ENCODE measurements at places on chromosomes 1 and 21.

- DNase-seq, result peak; percentile 20
These were observed 22.2 kb upstream of the PTPN14 start for GRCh38 chr1:214573386-214574318.

GRCh38 chr1:71509051-71509595, 428.3 kb upstream of the ZRANB2 start:
- no peak for DNase-seq

DNA sequence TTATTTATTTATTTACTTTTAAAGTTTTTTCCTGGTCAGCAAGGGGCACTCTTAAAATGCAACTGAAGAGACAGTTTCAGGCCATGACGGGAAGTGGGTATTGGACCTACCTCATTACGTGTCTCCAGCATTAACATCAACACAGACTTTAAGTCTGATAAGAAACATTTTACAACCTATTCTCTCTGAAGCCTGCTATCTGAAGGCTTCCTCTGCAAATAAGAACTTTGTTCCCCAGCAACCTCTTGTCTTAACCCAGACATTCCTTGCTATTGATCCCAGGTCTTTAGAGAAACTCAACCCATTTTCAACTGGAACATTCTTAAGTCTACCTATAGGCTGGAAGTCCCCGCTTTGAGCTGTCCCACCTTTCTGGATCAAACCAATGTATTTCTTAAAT, 258.3 kb upstream of the TMPRSS15 start:
- no peak for DNase-seq

GRCh38 chr1:53419034-53419433, 40.2 kb upstream of the DMRTB1 start:
- DNase-seq, result no peak

DNA sequence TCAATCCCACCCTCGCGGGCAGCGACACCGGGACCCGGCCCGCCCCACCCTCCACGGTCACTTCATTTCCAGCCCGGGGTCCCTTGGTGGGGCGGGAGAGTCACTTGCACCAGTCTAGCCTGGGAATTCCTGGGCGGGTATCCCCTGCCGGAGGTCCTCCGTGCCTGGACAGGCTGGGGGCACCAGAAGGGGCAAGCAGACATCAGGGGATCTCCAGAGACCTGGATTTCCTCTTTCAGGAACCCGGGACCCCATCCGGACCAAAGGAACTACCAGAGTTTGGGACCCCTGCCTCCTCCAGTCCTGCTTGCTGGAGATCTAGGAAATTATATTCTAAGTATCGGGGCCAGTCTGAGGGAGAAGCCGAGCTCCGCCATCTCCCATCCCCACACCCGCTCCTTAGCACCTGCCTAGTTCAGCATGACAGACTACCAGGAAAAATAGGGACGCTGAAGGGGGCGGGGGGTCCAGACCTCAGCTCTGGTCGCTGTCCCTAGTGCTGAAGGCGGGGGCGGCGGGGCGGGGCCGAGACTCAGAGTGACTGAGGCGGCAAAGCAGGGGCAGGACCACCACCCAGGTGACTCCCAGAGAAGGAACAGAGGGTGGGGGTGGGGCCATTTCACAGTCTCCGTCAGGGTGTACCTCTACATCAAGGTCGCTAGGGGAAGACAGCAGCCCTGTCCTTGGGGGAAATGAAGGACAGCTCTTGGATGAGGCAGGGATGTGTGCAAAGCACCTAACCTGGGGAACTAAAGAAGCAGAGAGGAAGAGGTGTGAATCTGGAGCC, 832 bp downstream of the HCN3 start:
- peak; percentile 47 for DNase-seq

DNA sequence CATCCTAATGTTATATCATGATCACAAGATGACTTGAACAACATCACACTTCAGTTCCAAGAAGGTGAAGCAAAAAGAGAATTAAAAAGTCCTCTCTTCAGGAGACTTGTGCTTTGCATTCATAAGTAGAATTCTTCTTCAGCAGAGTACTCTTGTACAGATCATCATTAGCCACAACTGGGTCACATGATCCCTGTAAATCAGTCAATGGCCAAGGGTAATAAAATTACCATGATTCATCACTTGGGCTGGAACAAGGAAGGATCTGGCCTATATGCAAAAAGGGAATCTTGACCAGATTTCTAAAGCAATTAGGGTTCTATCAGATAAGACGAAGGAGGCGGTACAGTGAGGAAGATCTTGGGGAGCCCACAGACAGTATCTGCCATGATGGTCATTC, 458.0 kb upstream of the DEPDC1 start:
- DNase-seq, result no peak

DNA sequence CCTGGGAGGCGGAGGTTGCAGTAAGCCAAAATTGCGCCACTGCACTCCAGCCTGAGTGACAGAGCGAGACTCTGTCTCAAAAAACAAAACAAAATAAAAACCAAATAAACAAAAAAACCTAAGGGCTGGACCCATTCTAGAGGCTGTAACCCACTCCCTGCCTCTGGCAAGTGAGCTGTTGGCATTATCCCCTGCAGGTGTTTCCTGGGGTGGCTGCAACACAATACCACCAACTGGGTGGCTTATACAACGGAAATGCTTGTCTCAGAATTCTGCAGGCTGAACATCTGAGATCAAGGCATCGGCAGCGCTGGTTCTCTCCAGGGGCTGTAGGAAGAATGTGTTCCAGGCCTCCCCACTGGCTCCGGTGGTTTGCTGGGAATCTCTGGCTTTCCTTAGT, 15.2 kb downstream of the LRRC38 start:
- no peak for DNase-seq

DNA sequence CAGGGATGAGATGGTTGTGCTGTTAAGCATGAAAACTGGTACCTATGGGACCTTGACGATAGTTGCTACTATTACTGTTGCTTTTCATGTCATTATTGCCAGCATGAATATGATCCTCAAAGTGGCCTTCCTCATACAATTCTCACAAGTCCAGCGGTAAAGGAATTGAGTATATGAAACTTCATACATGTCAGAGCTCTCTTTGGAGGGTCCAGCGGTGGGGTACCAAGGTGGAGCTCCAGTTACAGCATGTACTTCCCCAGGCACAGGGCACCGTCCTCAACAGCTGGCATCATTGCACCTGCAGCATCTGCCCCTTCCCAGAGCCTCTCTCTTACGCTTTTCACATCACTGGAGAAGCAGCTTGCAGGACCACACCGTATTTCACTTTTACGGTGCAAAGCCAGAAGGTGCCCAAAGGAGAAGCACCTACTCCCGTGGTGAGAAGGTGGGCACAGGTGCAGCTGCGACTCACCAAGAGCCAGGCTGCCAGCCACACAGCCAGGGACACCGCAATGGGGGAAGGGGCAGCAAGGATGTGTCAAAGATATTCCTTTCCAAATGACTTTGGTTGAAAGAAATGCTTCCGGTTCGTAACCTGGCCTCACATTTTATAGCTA, 166.4 kb upstream of the IRF2BP2 start:
- peak; percentile 18 for DNase-seq

DNA sequence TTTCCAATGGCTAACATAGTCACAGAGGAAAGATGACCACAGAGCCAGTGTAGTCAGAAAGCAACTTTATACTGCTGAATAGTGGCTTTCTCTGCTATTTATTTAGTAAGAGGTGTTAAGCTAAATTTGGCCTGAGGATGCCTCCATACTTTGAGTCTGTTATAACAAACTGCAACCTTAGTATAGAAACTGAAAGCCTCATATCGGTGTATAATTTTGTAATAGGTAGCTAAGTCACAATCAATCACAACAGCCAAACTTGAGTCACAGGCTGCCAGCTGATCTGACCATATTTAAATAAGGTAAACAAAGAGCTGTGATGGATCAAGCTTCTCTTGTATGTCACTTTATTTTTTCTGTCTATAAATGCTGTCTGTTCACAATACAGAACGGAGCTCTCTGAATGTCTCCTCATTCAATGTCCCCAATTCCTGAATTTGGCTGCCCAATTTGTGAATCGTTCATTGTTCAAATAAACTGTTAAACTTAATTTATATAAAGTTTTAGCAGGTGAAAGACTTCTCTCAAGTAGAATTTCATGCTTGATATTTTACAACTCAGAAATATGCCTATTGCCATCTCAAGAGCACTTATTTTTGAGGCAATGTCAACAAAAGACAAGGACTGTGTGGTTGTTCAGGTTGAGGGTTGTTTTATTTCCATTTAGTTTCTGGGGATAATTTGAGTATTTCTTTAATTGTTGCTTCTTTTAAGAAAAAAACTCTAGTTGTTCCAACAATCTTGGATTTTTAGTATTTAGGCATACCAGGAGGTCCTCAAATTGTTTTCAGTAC, 339.7 kb upstream of the B3GALT2 start:
- DNase-seq, result no peak

- no peak for DNase-seq
These were observed 85.2 kb downstream of the UCHL5 start for GRCh38 chr1:192973988-192974387.

Measured in COLO829 (cell line).